ENCODE measurements at places on chromosomes 13 and 19.

DNA sequence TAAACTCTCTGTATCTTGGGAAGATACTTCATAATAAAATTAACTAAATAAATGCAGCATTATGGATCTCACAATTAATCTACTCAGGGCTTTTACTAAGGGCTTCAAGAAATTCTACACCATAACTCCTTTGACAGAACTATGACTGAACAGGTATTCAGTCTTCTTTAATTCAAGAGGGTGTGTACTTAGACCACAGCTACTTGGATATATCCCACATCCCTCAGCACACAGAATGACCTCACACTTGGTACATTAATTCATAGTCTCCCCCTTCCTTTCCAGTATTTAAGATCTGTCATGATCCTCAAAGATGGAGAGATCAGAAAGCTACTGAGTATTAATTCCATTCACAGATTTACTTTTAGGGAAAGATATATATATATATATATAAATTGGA, 11.6 kb downstream of the DIAPH3 start:
- DNase-seq, result no peak

GRCh38 chr13:53123536-53123935, 94.9 kb downstream of the OLFM4 start:
- DNase-seq, result no peak

- no peak for DNase-seq
These were observed 34.9 kb downstream of the RXFP2 start for GRCh38 chr13:31774186-31774750.

- DNase-seq, result no peak
These were observed 102.7 kb downstream of the SIPA1L3 start for GRCh38 chr19:38009650-38010242.

- no peak for DNase-seq
These were observed 103.3 kb upstream of the HTR2A start for GRCh38 chr13:47000165-47000564.

- no peak for DNase-seq
These were observed 5.0 kb downstream of the PALM3 start for GRCh38 chr19:14056741-14057356.

GRCh38 chr13:20388184-20388583, 137.5 kb downstream of the CRYL1 start:
- no peak for DNase-seq

DNA sequence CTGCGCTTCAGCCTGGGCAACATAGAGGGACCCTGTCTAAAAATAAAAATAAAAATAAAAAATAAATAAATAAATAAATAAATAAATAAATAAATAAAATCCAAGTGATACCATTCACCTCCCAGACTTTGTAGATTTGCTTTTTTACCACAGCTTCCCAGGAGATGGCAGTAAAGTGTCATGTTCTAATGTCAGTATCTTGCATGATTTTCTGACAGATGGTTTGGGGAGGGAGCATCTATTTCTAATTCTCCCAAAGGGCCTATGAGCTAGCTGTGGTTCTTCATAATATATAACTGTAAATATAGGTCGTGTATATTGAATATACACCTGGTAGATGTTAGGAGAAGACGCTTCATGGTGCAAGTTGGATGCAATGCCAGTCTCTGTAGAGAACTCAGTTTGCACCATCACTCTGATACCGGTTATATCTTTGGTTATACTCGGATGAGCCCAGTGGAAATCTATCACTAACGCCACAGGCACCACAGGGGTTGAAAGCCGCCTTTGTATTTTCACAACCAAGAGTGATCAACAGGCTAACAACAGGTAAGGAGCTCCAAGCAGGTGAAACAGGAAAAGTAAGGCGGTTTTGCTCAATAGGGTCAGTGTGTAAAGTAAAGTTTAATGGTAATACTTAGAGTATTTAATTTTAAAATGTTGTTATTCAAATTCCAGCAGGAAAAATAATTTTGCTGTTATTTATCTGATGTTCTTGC, 13.9 kb downstream of the APLP1 start:
- peak; percentile 33 for DNase-seq

GRCh38 chr19:34305221-34306083, 51.1 kb downstream of the GARRE1 start:
- no peak for DNase-seq

DNA sequence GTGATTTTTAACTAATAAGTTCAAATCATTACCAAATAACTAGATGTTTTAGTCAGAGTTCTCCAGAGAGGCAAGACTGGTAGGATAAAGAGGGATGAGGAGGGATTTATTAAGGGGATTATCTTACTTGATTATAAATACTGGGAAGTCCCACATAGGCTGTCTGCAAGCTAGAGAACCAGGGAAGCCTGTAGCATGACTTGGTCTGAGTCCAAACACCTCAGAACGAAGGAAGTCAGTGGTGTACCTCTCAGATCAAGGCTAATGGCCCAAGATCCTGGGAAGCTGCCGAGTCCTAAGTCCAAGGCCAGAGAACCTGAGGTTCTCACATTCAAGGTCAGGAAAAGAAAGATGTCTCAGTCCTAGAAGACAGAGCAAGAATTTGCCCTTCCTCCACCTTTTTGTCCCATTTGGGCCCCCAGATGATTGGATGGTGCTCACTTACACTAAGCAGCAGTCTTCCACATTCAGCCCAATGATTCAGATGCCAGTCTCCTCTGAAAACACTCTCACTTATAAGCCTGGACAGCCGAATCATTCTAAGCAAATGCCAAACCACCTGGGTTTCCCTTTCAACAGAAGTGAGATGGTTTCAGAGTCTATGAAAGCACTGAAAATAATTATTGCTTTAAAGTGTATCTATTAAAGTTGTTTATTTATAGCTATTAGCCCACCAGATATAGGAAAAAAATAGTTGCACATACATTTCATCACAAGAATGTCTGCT, 1599.2 kb downstream of the OLFM4 start:
- no peak for DNase-seq

GRCh38 chr13:99265162-99265800, 7.1 kb upstream of the GPR18 start:
- no peak for DNase-seq

GRCh38 chr19:56141417-56141993, 418 bp downstream of the ZNF444 start:
- DNase-seq, result no peak

DNA sequence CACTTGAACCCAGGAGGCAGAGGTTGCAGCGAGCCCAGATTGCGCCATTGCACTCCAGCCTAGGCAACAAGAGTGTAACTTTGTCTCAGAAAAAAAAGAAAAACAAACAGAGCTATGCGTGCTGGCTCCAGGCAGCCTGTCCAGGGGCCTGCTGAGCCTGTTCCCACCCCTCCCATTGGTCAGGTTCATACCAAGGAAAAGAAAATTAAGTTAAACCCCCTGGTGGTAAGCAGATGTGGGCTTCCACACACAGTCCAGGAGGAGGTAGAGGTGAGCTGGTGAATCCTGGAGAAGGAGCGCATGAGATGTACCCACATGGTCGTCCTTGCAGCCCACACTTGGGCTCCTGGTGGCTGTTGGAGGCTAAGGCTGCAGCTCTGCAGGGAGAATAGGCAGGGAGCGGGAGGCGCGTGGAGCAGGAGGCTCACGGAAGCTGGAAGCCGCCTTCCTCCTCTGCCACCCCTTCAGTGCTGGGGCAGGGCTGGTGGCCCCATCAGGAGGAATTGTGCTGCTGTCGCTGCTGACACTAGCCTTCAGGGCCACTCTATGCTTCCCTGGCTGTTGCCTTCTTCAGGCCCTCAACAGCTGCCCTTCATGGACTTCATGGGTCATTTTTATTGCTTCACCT, 10.5 kb upstream of the CHAMP1 start:
- DNase-seq, result no peak

DNA sequence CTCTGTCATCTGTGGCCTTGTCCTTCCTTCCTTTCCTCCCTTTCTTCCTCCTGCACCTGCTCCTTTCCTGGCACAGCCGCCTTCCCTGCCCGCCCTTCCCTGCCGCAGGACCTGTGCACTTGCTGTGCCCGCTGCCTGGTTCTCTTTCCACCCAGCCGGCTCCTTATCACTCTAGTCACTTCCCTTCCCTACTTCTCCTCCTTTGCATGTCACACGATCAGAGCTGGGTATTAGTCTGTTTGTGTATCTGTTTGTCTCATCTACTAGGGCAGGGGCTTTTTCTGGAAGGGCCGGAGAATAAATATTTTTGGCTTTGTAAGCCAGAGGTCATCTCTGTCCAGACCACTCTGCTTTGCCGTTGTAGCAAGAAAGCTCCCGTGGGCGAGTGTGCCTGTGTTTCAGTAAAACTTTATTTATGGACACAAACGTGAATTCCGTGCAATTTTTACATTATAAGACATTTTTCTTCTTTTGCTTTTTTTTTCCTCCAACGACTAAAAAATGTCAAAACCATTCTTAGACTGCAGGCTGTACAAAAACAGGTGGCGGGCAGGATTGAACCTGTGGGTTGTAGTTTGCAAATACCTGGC, 6.1 kb downstream of the KDM4B start:
- DNase-seq, result no peak

DNA sequence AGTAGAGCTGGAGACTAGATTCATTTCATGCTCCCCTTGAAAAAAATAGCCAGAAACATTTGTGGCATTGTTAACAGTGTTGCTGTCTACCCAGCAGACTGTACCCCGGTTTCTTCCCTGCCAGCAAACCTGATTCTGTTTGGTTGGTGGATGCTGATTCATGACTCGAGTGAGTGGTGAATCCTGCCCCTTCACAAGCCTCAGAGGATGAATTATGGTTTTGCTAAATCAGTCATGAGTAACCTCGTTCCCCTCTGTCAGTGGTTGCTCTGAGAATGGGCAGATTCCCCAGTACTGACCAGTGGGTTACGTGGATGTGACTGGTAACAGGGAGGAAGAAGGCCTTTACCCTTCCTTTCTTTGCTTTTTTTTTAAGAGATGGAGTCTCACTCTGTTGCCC, 10.1 kb downstream of the NLRP12 start:
- no peak for DNase-seq

- DNase-seq, result no peak
These were observed 651.2 kb downstream of the SLITRK6 start for GRCh38 chr13:85148009-85148408.

DNA sequence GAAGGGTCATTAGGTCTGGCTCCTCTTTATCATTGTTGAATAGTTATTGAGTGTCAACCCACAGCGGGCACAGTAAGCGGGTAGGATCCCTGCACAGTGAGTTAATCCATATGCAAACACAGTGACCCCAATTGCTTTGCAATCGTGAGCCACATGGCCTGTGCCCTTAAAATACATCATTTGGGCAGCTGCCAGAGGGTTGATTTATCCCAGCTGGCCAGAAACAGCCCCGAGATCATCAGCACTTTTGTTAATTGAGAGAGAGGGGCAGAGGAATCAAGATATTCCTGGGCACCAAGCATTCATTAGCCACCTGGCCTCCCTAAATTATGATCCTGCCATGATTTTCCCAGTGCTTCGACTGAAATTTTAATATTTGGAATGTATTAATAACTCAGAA, 9.8 kb upstream of the CNMD start:
- DNase-seq, result no peak

GRCh38 chr13:40547591-40548315, 118.7 kb downstream of the FOXO1 start:
- no peak for DNase-seq

All from amniotic stem cell (primary cell).